ENCODE measurements at places on chromosomes 7 and 10. TPM values are rescaled to one million over a fixed set of nuclear protein-coding genes. Genes with fewer than 3 reads are reported as not detected.

Gene SPDYE8
- not detected for polyA plus RNA-seq

Gene RTKN2
- 0.19 TPM for polyA plus RNA-seq

Gene AKR1D1
- polyA plus RNA-seq, result not detected

Gene KIAA1549
- 1.9 TPM for polyA plus RNA-seq

Gene FOXI2
- 0.05 TPM for polyA plus RNA-seq

Gene VAX1
- polyA plus RNA-seq, result not detected

Gene WDFY4
- 0.14 TPM for polyA plus RNA-seq

Gene IFIT1B
- 0.05 TPM for polyA plus RNA-seq

Gene PRKG1
- 1.2 TPM for polyA plus RNA-seq

Gene CALML5
- polyA plus RNA-seq, result not detected

Gene IDI2
- polyA plus RNA-seq, result 0.14 TPM

Gene INMT
- 9.2 TPM for polyA plus RNA-seq

Gene CROT
- polyA plus RNA-seq, result 3.0 TPM
